ENCODE measurements at places on chromosomes 6 and 20.

GRCh38 chr6:35017411-35018181, 123.5 kb downstream of the TCP11 start:
- no peak for DNase-seq

GRCh38 chr20:62176866-62177265, 6.0 kb upstream of the MTG2 start:
- DNase-seq: no peak

DNA sequence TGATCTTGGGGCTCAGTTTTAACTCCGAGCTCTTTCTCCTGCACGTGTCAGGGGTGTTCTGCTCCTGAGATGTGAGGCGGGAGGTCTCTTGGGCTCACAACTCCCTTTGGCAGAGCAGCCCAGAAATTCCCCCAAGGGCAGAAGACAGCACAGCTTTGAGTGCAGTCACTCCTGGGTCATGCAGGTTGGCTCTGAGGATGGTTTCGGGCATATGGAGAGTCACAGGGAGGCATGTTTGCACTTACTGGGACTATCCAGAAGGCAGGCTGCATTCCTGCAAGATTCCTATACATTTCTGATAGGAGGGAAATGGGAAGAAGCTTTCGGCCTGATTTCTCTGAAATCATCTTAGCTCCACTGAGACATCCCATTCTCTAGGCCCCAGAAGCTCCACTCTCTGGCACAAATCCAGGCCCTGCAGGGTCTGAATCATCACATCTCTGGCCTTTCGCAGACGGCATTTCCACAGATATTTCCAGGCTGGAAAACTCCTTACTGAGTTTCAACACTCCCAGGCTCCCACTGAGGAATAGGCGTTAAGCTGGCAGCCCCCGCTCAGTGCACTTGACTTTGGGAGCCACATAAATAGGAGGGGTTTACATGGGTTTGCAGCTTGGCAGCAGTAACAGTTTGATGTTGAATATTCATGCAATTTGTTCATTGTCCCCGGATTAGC, 39.7 kb downstream of the AGPAT4 start:
- DNase-seq: peak; percentile 23

DNA sequence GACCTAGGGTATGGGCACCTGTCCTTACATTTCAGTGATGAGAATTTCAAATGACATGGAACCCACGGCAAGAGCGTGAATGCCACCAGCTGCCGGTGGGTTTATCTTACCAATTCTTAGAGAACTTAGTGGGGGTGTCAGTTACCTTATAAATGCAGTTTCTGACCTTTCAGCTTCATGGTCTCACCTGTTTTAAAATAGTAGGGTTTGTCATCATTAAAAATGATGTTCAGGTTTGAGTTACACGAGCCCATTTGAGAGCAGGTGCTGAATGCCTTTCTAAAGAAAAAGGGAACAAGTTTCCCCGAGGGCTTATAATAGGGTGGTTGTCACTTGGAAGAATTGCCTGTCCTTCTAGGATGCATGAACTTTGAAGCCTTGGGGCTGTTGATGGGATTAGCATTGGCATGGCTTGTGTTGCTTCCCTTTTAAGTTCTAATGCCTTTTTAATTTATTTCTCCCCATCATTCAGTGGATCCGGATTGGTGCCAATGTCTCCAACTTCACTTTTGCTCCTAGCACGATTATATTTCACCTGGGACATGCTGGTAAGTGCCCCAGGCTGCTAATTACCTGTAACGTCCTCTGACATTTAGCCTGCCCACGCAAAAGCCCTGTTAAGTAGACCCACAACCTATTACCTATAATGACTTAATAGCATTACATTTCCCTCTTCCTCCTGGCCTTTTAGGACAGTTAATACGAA, 27.9 kb downstream of the GHRH start:
- DNase-seq: no peak

- DNase-seq: peak; percentile 92
These were observed at the start of gene OVOL2 for GRCh38 chr20:18057101-18057993. OVOL2 (minus strand) TSS chr20:18057916; CDS start chr20:18057634, 282 bp downstream.

GRCh38 chr6:111263837-111264236, 176.5 kb downstream of the SLC16A10 start:
- no peak for DNase-seq

GRCh38 chr20:25053255-25054031, 4.5 kb downstream of the ACSS1 start:
- no peak for DNase-seq

GRCh38 chr20:31569163-31570020, 35.7 kb upstream of the ID1 start:
- peak; percentile 68 for DNase-seq

GRCh38 chr20:24873025-24873620, 75.9 kb upstream of the CST7 start:
- no peak for DNase-seq

DNA sequence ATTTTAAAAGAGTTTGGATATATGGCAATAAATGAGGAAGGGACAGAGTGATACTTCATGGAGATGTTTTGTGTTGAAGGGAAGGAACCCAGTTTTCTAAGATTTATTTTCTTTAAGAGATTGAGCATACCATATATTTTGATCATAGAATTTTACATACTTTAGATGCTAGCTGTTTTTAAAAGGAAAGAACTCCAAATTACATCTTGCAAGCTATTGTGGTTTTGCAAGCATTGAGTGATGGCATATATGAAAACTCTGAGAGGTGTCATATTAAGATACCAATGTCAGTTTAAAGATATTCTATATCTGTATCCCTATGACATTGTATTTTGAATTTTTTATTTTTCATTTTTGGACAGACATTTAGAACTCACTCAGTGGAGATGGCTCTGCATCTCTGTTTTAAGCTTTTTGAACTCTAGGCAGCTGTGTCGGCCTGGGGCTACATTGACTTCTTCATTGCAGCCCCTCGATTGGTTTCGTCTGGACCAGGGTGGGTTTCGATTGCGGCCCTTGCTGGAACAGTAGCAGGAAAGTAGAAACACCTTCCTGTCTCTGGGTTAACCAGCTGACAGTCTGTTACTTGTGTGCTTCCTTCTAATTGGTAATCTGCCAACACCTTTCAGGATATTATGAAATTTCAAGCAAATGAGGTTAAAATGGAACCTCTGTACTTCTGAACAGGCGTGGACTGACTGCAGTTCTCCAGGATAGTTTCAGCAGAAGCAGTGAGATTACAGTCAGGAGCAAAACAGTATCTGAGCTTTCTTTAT, 14.0 kb downstream of the IGF2R start:
- peak; percentile 52 for DNase-seq

GRCh38 chr6:43887340-43887858, 117.4 kb downstream of the VEGFA start:
- no peak for DNase-seq

- no peak for DNase-seq
These were observed 28.8 kb downstream of the PTPRT start for GRCh38 chr20:43160941-43161340.

DNA sequence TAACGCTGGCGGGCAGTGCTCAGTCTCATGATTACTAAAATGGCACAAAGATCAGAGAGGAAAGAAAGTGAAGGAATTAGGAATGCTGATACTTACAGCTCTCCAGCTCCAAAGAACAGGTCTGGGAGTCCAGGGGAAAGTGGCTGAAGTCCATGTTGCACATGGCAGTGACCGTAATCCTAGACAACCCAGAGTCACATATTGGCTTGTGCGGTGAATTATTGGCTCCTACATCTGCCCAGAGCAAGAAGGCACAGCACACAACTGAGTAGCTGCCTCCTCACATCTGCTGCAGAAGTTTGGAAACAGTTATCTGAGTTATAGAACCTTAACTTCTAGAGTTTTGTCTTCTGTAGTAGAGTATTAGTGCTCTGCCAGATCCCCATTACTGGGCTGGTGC, 47.2 kb downstream of the GABRR2 start:
- DNase-seq: no peak

Measured in small intestine (tissue), 16 donors.